ENCODE measurements at places on chromosomes 2 and 18.

- DNase-seq = no peak
These were observed 345.5 kb downstream of the ERBB4 start for GRCh38 chr2:212193056-212193455.

DNA sequence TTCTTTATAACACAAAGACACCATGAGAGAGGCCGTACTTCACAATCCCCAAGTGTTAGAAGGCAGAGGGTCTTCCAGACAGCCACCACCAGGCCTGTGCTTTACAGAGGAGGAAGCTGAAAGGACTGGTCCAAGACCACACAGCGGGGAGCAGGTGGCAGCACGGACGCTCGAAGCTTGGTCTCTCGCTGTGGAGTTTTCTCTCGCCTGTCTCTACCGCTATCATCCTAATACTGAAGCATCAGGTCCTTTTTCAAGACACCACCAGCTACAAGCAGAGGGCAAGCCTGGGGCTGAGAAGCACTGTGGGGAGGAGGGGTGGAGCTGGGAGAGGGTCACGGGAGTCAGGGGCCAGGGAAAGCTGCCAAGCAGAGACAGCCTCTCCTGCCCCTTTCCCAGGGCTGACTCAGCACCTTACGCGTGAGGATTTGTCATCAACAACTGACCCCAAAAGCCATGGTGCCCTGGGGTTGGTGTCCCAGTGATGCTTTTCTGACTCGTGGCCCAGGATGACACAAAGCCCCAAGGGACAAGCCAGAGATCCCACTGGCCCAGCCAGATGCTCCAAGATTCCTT is 31.9 kb upstream of the FOSL2 start:
- DNase-seq = no peak

DNA sequence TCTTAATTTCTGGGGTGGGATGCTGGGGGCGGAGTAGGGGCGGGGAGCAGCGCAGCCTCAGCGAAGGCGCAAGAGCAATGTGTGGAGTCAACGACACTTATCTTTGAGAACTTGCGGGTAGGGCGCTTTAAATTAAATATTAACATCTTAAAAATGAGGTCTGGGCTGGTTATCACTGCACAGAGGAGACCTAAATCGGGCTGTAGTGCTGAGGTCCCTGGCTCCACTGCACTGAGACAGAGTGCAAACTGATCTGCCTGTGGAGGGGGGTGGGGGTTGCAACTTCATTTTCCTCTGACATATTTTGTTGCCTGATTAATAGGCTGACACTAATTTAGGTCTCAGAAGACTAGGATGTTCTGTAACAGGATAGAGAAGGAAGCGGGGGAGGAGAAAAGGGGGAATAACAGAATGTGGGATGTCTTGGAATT is 253.0 kb upstream of the FANCL start:
- DNase-seq = no peak

GRCh38 chr2:197306696-197307040 is 3.9 kb downstream of the ANKRD44 start:
- DNase-seq = no peak

GRCh38 chr2:54845514-54845913 is 122.1 kb downstream of the EML6 start:
- DNase-seq = no peak

DNA sequence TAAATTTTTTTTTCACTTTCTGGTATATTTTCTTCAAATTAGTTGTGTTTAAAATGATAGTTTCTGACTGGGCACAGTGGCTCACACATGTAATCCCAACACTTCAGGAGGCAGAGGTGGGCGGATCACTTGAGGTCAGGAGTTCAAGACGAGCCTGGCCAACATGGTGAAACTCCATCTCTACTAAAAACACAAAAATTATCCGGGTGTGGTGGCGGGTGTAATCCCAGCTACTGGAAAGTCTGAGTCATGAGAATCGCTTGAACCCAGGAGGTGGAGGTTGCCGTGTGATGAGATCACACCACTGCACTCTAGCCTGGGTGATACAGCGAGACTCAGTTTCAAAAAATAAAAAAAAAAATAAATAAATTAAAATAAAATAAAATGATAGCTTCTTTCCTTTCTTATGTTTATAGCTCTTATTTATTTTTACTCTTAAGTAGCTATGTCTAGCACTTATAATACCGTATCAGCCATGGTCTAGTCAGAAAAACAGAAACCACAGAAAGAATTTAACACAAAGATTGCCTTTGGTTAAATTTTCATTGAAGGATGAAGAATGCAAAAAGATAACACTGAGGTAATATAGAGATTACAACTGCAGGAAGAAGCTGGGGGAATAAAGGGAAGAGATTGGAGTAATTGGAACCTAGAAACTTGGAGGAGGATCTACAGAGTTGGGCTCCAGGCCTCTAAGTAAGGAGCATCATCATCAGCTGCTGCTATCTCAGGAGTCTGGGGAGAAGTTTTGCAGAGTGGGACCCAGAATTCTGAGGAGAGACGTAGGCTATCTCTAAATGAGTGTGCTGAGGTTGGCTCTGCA is 54.7 kb upstream of the MBOAT2 start:
- DNase-seq = no peak

- no peak for DNase-seq
These were observed 156.1 kb downstream of the TPGS2 start for GRCh38 chr18:36672437-36673344.

GRCh38 chr2:71452565-71452964 is 796 bp upstream of the DYSF start:
- no peak for DNase-seq

- DNase-seq = no peak
These were observed 13.0 kb downstream of the RRM2 start for GRCh38 chr2:10135296-10136089.

DNA sequence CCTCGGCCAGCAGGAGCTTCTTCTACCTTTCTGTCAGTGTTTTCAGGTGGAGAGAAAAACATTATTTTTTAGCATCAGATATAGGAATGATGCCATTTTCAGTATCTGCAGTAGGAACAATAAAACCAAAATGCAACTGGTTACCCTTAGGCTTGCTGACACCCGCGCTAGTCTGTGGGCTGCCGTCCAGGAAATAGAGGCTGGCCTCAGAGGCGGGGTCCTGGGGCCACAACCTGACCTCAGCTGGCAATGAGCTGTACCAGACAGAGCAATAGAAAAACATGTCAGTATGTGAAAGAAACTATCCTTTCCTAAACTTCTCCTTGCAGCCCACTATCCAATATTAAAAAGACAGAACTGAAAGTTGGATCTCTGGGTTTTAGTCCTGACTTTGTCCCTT is 4.6 kb upstream of the ST6GAL2 start:
- DNase-seq = no peak

- no peak for DNase-seq
These were observed 8.1 kb upstream of the NFATC1 start for GRCh38 chr18:79387615-79388014.

GRCh38 chr2:152648336-152648735 is 68.9 kb downstream of the PRPF40A start:
- DNase-seq = no peak

DNA sequence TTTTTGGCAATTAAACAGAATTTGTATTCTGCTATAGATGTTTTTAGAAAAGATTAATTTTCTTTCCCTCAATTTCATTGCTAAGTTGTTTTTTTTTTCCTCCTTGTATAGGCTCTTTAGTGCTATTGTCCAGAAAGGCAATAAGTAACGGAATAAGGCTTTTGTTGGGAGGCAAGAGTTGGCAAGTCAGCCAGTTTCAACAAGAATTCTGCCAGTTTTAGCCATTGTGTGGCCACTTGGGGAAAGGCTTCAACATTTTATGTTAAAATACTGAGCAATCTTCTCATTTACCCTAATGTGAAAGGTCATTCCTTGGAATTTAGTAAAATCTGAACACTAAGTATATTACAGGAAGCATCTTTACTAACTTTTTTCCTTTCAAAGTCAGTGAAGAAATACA is 9.6 kb downstream of the CALCRL start:
- DNase-seq = no peak

GRCh38 chr18:6444466-6445228 is 29.9 kb upstream of the L3MBTL4 start:
- no peak for DNase-seq

DNA sequence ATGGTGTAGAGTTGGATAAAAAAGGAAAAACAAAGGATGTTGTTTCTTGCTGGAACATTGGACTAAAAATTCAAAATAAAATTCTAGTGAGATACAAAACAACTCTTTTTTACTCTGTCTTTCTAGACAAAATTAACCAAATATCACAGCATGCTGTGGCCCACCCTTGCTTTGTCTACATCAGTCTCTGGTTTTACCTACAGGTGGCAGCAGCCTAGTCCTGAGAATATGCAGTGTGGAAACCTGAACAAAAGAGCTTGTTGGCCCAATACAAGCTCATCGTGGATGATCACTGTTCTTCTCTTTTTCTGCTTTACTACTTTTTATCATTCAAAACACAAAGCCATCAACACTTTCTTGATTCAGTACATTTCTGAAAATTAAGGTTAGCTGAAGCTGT is 210.4 kb downstream of the CDH19 start:
- no peak for DNase-seq

- no peak for DNase-seq
These were observed 95.1 kb downstream of the ASB1 start for GRCh38 chr2:238521870-238522269.

GRCh38 chr2:86518481-86518880 is 44.8 kb downstream of the CHMP3 start:
- DNase-seq = no peak

GRCh38 chr2:198700319-198700718 is 757.4 kb downstream of the SATB2 start:
- no peak for DNase-seq

DNA sequence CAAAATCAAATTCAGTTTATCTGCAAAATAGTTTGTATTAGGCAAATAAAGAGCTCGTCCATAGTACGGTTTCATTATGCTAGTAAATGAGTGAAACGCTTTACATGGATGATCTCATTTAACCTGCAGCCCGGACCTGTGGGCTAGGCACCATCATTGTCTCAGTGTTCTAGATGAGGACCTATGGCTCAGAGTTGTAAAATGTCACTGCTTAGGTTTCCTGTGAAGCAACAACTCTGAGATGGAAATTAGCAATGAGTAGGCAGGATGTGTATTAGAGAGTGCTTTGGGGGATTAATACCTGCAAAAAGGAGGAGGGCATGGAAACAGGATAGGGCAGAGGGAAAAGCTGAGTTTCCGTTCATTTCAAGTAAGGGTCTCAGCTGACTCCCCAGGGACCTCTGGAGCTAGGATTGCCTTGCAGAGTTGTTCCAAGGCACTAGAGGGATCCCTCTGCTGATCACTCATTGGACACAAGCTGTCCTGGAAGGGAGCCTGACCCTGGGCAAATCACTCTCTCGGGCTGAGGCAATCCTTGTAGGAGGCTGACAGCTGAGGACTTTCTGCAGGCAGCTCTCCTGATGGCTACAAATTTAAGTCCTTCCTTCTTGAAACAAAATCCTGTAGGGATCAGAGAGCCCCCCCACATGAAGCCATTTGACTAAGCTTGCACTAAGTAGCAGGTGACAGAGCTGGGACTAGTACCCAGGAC is 58.8 kb upstream of the SIX2 start:
- DNase-seq = no peak

DNA sequence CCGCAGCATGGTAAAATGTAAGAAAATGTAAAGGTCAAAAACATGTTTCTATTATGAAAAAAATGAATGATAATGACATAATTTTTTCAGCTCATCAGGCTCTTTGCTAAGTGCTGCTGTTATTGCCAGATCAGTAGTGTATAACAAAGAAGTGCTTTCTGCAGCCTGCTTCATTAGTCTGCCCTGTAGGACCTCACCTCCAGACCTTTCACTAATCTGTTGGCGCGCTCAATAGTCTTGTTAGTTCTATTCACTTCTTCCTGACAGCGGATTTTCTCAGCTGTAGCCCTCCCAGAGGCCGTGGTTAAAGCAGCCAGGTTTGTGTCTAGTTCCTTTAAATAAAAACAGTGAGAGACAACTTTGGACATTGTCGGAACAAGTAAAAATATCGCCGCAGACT is 97.7 kb downstream of the CDCA7 start:
- no peak for DNase-seq

DNA sequence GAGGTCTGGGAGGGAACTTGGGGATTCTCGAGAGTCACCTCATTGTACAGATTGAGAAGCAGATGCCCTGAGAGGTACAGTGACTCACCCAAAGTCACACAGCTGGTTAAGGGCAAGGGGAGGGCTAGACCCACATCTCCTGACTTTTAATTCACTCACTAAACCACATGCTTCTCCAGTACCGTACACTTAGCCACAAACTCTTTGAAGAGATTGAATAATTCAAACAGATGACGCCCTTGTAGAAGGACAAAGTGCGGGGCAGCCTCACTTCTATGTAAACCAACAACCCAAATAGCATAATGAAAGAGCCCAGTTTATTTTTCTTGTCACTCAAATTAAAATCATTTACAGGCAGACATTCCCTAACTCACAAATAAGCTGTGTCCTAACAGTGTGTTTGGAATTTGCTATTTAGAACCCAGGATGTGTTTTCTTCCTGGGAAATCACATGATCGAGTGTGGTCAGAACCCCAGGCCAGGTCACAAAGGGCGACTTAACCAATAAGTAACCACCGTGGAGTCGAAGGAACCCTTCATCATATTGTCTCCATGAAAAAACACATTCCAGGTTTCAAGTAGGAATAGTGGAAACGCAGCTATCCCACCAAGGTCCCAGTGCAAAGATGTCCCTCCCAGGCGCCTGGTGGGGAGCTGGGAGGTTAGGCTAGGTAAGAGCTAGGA is 35.8 kb upstream of the PTPN4 start:
- DNase-seq = no peak

DNA sequence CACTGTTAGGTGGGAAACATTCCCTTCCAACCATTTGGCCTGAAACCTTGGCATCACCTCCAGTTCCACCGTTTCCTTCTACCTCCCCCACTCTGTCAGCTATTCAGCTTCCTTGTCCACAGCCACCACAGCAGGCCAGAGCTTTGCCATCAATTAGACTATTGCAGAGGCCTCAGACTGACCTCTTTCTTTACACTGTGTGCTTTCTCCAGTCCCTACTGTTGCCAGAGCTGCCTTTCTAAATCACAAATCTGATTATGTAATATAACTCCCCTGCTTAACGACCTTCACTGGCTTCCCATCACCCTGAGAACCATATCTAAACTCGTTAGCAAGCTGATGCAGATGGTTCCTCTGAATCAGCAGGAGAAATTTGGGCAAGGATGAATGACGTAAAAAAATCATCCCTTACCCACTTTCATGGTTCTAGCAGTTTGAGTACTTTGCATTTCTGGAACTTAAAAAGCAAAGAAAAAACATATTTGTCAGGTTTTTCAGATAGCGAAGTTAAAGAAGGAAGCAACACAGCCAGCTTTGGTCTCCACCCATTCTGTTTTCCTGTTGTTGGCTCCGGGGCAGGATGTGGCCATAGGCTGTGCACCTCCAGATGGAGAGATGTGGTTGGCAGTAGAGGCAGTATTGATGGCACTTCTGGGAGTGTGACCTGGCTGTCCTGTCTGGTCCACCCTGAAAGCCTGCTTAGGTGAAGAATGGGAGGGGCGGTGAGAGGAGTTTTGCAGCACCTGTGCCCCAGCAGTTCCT is 422.1 kb downstream of the PARD3B start:
- peak; percentile 16 for DNase-seq

- DNase-seq = no peak
These were observed 47.2 kb downstream of the CDC42EP3 start for GRCh38 chr2:37623971-37624900.

- DNase-seq = no peak
These were observed 1891.5 kb upstream of the PIK3C3 start for GRCh38 chr18:40063488-40063887.
